ENCODE measurements at places on chromosomes 11 and 22.
A peak's percentile ranks its signal among the peaks of the same experiment; 100 is the strongest.

- no peak for DNase-seq
Observed at GRCh38 chr11:8601376-8602133, 7.5 kb upstream of the STK33 start.

GRCh38 chr11:78038697-78039313, 15.7 kb upstream of the KCTD14 start:
- DNase-seq = no peak

DNA sequence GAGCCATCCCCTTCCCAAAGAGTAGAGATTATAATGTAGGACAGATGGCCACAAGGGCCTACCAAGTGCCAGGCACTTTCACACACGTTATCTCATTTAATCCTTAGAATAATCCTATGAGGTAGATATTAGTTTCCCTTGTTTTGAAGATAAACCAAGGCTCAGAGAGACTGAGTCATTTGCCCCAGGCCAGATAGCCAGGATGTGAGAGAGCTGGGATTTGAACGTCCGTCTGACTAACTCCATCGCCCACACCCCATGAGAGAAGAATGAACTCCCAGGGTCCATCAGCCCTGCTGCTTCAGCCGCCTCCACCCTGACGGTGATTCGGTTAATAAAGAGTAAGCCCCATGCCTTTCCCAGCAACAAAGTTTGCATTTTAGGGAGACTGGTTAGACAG, 10.7 kb downstream of the PRG3 start:
- DNase-seq = no peak

GRCh38 chr22:21567456-21568346, at the start of gene UBE2L3:
Gene UBE2L3 (plus strand): TSS chr22:21567714. CDS start chr22:21567745, 31 bp downstream.
- peak; percentile 70 for DNase-seq

DNA sequence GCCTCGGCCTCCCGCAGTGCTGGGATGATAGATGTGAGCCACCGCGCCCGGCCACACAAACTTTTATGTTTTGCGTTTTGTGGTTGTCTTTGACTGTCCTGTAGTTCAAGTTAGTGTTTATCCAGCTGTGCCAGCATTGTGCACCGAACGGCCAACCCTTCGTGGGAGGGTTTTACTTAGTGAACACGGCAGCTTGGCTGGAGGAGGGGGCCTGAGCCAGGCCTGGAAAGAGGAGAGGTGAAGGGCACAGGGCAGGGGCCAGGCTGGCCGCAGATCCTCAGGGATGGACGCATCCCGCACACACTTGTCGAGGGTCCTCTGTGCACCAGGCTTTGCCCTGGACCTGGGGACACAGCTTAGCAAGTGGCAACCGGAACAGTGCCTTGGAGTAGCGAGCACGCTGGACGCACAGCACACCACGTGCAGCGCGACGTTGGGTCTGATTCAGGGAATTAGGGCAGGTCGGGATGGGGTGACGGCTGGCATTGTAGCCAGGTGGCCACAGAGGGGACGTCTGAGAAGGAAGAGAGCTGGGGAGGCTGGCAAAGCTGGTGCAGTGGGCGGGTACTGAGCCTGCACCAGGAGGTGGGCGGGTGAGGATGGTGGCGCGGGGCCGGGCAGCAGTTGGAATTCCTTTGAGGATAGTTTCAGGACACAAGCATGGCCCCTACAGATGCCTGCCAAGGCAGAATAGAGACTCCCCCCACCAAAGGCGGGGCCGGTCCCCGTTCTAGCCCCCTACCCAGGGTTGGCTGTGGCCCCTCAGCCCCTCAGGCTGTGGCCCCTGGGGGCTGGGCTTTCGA, 13.4 kb downstream of the EPS8L2 start:
- no peak for DNase-seq

DNA sequence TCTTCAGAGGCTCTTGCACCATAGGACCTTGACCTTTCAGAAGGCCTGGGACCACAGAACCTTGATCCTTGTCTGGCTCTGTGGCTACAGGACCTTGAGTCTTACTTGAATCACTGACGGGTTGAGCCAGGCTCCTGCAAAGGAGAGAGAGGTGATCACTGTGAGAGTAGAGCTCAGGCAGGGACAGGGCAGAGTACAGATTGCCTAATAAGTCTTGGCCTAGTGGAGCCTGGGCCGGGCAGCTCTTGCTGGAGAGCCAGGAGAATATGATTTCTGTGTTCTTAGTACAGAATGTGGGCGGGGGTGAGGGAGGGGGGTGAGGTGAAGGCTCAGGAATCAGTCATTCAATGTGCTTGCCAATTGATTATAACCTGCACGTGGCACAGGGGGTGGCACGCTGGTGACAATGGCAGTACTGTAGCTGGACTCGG, 26.0 kb downstream of the SERPINH1 start:
- no peak for DNase-seq

- DNase-seq = no peak
Observed at GRCh38 chr11:62646825-62647608, 604 bp upstream of the GANAB start.

GRCh38 chr11:15825976-15826650, 530.2 kb downstream of the SOX6 start:
- no peak for DNase-seq

- no peak for DNase-seq
Observed at GRCh38 chr22:32737811-32738497, 63.6 kb upstream of the TIMP3 start.

- no peak for DNase-seq
Observed at GRCh38 chr11:102985850-102986249, 30.3 kb upstream of the MMP13 start.

DNA sequence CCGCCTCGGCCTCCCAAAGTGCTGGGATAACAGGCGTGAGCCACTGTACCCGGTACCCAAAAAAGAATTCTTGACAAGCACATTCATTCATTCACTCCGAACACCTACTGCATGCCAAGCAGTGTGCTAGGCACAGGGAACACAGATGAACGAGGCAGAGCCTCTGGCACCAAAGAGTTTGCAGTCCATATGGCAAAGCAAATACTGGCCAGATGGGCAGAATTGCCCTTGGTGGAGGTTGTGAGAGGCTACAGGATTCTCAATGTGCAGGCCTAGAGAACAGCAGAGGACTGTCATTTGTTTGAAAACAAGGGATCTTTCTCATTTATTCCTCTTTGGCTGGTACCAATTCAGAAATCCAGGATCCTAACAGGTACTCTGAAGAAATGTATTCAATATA, 27.5 kb upstream of the MTCH2 start:
- no peak for DNase-seq

GRCh38 chr11:17898782-17899181, 114.1 kb downstream of the SERGEF start:
- no peak for DNase-seq
